ENCODE measurements at places on chromosomes 1 and 21.

DNA sequence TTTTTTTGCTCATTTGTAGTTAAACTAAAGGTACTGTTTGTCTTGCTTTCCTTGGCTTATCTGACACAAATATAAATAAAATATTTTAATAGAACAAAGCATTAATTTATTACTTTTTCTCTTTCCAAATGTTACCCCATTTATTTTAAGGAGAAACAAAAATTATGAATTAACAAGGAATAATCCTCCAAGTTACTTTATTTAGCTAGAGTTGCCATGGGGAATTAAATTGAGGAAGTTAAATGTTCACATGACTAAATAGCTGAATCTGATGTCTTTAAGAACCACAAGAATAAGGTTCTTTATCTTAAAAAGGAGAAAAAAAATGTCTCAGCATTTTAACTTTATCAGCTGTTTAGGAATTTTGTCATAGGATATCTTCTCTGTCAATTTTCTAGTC is 12.3 kb downstream of the ATG4C start:
- no peak overlapping the region for H3K4me3 ChIP-seq
- no peak overlapping the region for H3K27ac ChIP-seq
- no peak for DNase-seq
- no peaks in the 10 kb centered on the region for H3K27me3 ChIP-seq

DNA sequence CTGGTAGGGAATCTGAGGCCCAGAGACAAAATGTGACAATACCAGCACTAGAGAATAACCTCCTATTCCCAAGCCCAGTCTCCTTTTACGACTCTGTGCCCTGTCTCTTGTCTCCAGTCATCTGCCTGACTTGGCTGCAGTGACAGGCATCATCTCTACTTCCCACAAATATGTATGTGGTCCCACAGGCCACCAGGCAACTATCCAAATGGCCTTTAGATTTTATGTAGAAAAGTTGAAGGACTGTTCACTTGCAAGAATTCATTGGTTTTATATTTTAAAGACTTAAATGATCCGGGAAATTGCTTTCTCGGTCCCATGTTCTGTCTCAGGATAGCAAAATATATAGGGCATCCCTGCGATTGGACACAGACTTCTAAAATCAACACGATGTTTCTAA is 11.6 kb downstream of the KRTAP24-1 start:
- H3K4me1 ChIP-seq, result no peaks in the 10 kb centered on the region
- no peak for DNase-seq
- H3K36me3 ChIP-seq, result no peaks in the 10 kb centered on the region
- H3K27ac ChIP-seq, result no peak overlapping the region
- H3K4me3 ChIP-seq, result no peak overlapping the region

DNA sequence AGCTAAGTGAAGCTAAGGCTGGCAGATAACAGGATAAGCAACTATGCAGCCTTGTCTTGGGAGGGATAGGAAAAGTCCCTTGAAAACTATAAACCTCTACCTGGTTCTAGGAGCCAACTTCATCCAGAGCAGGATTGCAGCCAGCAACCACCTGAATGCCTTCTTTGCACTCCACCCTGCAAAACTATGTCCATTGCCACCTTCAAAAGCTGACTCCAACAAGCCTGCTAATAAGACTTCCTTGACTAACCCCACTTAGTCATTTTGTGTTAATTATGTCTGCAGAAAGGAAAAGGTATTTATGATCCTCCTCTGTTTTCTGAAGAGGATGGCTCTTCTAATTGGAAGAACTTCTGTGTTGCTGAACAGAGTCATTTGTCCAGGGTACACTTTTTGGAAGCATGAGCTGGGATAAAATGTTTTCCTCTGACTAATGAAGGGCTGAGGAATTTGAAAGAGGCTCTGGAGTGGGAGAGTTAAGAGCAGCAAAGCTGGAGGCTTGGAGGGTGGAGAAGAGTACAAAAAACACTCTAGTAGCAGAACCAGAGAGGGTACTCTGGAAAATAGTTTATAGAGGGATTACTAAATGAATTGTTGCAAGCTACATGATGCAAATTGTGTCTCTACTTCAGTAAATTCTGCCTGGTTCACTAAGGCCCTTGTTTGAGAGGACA is 9.6 kb upstream of the RIMKLA start:
- H3K4me1 ChIP-seq, result no peaks in the 10 kb centered on the region
- no peaks in the 10 kb centered on the region for H3K36me3 ChIP-seq
- H3K4me3 ChIP-seq, result no peak overlapping the region
- no peak for DNase-seq
- H3K27ac ChIP-seq, result no peak overlapping the region

- peak; percentile 74 for DNase-seq
- H3K4me1 ChIP-seq, result peaks cover 35% of the 10 kb centered on the region
- H3K36me3 ChIP-seq, result peaks cover 12% of the 10 kb centered on the region
Observed at GRCh38 chr1:25820247-25821111, 725 bp downstream of the MTFR1L start.

GRCh38 chr1:227541796-227542152 is 21.6 kb upstream of the ZNF678 start:
- no peaks in the 10 kb centered on the region for H3K4me1 ChIP-seq
- DNase-seq, result no peak
- H3K4me3 ChIP-seq, result peak overlapping the region; percentile 63
- H3K36me3 ChIP-seq, result no peaks in the 10 kb centered on the region

- peaks cover 54% of the 10 kb centered on the region for H3K4me1 ChIP-seq
- H3K36me3 ChIP-seq, result peaks cover 11% of the 10 kb centered on the region
- peak; percentile 49 for DNase-seq
- H3K27ac ChIP-seq, result peak overlapping the region; percentile 63
- H3K4me3 ChIP-seq, result peak overlapping the region; percentile 55
- H3K27me3 ChIP-seq, result peaks cover 5% of the 10 kb centered on the region
Observed at GRCh38 chr1:165871311-165872067, 44.1 kb downstream of the UCK2 start.

DNA sequence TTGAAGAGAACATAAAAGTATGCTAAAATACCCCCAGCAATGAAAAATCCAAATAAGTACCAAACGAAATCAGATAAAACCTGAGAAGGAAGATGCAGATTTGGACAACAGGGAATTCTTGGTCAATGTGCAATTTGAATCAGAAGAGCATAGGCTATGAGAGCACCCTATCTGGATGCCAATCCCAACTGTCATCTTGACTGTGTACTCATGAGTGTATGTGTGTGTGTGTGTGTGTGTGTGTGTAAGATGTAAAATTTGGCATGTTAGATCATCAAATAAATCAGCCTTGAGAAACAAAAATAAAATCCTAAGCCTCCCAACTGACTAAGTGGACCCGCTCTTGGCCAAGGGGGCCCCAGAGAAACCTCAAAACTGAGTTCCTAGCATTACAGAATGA is 18.0 kb upstream of the SPRR2G start:
- no peak for DNase-seq
- no peak overlapping the region for H3K27ac ChIP-seq
- no peak overlapping the region for H3K4me3 ChIP-seq
- no peaks in the 10 kb centered on the region for H3K36me3 ChIP-seq
- H3K4me1 ChIP-seq, result no peaks in the 10 kb centered on the region

DNA sequence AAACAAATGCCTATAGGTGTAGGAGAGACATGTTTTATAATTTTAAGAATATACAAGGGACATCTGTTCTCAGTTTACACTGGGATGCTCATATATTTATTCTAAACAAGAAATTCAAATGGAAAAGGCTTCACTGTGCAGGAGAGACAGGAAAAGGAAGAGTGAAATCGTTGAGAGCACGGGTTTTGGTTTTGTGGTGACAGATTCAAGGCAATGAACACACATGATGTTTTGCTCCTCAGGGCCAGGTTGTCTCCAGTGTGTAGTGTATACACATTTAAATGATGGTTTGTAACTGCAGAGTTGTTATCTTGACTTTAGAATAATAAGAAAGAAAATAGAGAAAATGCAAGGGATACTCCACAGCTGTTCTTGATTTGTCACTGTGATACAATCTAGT is 73.7 kb downstream of the S1PR1 start:
- no peaks in the 10 kb centered on the region for H3K36me3 ChIP-seq
- peaks cover 13% of the 10 kb centered on the region for H3K27me3 ChIP-seq
- peak overlapping the region; percentile 80 for H3K4me3 ChIP-seq
- peak; percentile 28 for DNase-seq
- H3K27ac ChIP-seq, result peak overlapping the region; percentile 25

DNA sequence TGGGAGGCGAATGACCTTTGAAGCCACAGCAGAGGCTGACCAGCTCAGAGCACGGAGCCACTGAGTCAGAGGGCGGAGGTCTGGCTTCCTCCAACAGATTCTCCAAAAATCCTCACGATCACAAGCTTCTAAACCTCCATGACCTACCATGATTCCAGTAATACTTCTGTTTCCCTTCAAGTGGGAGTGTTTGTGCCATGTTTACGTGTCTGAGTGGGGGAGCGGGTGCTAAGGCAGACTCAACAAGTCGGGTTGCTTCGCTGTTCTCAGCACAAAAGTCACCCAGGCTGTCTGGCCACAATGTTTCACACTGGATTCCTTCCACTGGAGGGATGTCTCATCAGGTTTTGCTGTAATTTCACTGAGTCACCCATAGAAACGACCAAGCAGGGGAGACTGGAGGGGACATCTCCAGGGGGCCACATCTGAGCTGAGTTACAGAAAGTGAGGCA is 86.2 kb downstream of the SLC66A1 start:
- peaks cover 30% of the 10 kb centered on the region for H3K4me1 ChIP-seq
- no peaks in the 10 kb centered on the region for H3K27me3 ChIP-seq
- no peak overlapping the region for H3K4me3 ChIP-seq
- H3K27ac ChIP-seq, result peak overlapping the region; percentile 63

- no peak overlapping the region for H3K4me3 ChIP-seq
- DNase-seq, result no peak
- no peak overlapping the region for H3K27ac ChIP-seq
Observed at GRCh38 chr1:235339746-235340145, 11.4 kb downstream of the GGPS1 start.

GRCh38 chr21:17988102-17988437 is 168.9 kb upstream of the C21orf91 start:
- no peak overlapping the region for H3K27ac ChIP-seq
- DNase-seq, result no peak
- no peaks in the 10 kb centered on the region for H3K36me3 ChIP-seq
- no peak overlapping the region for H3K4me3 ChIP-seq

DNA sequence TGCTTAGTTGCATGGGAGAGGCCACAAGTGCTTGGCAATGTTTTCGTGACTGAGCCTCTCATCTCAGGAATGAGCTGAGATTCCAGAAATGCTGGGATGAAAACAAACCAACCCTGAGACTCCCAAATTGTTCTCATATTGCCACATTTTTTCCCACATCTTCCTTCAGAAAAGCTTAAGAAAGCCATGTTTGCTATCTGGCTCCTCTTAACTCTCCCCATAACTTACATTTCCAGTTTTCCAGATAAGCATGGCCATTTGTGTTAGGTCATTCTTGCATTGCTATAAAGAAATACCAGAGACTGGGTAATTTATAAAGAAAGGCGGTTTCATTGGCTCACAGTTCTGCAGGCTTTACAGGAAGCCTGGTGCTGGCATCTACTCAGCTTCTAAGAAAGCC is 17.2 kb downstream of the DSCAM start:
- no peak overlapping the region for H3K27ac ChIP-seq
- no peaks in the 10 kb centered on the region for H3K4me1 ChIP-seq

DNA sequence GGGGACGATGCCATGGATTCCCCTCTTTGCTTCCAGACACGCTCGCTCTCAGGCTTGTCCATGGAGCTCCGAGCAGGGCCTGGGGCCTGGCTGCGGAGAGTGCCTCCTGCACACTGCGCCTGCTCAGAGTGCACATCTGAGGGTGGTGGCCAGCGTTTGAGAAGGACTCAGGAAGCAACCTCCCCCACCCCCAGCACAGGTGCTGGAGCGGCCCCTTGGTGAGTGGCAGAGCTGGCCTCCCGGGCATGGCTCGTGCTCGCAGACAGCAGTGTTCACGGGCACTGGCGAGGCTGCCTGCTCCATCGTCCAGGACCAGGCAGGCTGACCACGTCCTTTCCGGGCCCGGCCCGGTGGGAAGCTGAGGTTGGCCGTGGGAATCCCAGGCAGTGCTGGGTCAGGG is 2.8 kb downstream of the SPATC1L start:
- no peaks in the 10 kb centered on the region for H3K27me3 ChIP-seq
- no peak overlapping the region for H3K4me3 ChIP-seq
- no peaks in the 10 kb centered on the region for H3K4me1 ChIP-seq
- no peak overlapping the region for H3K27ac ChIP-seq
- no peak for DNase-seq

GRCh38 chr1:28322194-28322593 is 6.6 kb upstream of the MED18 start:
- no peaks in the 10 kb centered on the region for H3K4me1 ChIP-seq
- DNase-seq, result no peak
- no peaks in the 10 kb centered on the region for H3K36me3 ChIP-seq

DNA sequence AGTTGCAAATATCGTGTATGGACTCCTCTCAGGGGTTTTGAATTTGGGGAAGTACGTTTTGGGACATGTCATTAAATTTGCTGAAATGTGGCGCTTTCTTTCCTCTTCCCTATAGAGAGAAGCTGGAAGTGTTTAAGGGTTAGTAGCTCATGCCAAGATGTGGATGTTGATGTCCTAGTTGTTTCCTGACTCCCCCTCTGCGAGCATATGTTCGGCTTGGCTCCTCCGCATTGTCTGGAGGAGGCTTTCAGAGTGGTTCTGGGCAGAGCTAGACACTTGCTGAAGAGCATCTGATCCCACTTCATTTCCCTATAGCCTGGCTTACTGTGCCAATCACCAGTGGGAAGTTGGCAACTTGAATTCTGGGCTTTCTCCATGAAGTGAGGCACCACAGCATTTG is 347.4 kb upstream of the B3GALT2 start:
- H3K4me3 ChIP-seq, result no peak overlapping the region
- H3K27me3 ChIP-seq, result no peaks in the 10 kb centered on the region
- DNase-seq, result no peak

DNA sequence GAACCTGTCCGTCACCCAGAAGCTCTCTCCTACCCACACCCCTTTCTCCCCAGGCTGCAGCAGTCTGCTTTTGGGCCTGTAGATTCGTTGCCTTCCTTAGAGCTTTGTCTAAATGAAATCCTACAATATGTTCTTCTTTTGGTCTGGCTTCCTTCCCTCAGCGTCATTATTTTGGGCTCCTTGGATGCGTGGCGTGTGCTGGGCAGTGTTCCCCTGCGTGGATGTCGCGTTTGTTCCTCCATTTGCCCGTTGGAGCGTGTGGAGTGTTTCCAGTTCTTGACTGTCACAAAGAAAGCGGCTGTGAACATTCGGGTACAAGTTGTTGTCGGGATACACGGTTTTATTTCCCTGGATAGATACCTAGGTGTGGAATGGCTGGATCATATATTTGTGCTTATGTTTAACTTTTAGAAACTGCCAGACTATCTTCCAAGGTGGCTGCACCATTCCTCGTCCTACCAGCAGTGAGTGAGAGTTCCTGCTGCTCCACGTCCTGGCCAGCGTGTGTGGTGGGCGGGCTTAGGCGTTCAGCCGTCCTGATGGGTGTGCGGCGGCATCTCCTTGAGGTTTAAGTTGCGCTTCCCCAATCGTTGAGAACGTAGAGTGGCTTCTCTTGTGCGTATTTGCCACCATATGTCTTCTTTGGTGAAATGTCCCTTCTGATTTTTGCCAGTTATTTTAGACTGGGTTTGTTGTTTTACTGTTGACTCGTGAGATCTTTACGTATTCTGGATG is 31.7 kb downstream of the SKI start:
- peak overlapping the region; percentile 70 for H3K27ac ChIP-seq
- no peak overlapping the region for H3K4me3 ChIP-seq
- H3K36me3 ChIP-seq, result peaks cover 15% of the 10 kb centered on the region
- peaks cover 40% of the 10 kb centered on the region for H3K4me1 ChIP-seq
- no peak for DNase-seq

- DNase-seq, result no peak
- no peak overlapping the region for H3K27ac ChIP-seq
- H3K4me3 ChIP-seq, result no peak overlapping the region
- H3K36me3 ChIP-seq, result peaks cover 5% of the 10 kb centered on the region
Observed at GRCh38 chr1:243363832-243364231, 108.0 kb downstream of the SDCCAG8 start.
